ENCODE measurements at places on chromosomes 3 and 15.

DNA sequence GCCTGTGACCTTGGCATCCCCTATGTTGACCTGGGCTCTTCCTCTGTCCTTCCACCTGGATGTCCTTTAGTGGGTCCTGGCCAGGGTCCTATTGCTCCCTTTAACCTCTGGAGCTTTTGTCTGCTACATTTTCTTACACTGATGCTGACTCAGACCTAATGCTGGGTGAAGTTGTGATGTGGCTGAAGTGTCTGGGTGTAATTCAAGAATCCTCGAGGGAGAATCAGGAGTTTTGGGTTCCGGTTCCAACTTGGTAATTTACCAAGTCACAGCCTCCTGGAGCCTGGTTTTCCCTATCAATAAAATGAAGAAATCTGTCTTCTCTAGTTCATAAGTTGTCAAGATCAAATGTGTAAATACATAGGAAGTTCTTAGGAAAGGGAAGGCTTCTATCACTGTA is 25.6 kb downstream of the CEP19 start:
- no peak for DNase-seq

- DNase-seq: no peak
Measured at GRCh38 chr15:35696767-35697231, 150.8 kb upstream of the DPH6 start.

GRCh38 chr3:50657816-50658215 is 16.9 kb upstream of the DOCK3 start:
- no peak for DNase-seq

- DNase-seq: no peak
Measured at GRCh38 chr3:132787616-132788300, 65.5 kb upstream of the NPHP3 start.

GRCh38 chr15:67549736-67550135 is 7.2 kb downstream of the MAP2K5 start:
- DNase-seq: no peak

DNA sequence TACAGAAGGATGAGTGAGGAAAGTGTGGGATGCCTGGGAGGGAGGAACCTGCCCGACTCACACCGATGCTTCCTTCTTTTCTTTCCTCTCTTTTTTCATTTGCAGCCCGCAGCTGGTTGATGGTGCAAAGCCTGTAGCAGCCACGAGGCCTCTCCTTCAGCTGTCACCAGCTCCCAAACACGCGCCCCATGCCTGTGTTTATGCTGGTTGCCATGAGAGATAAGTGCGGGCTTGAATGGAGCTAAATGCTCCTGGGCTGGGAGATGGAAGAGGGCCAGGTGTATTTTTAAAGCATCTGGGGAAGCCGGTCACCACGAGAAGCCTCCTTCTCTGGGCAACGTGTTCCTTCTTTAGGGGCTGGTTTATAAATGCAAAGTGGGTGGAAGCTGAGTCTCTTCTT is 9.3 kb downstream of the COLQ start:
- no peak for DNase-seq

- no peak for DNase-seq
Measured at GRCh38 chr3:23734481-23734880, 71.3 kb upstream of the UBE2E1 start.

DNA sequence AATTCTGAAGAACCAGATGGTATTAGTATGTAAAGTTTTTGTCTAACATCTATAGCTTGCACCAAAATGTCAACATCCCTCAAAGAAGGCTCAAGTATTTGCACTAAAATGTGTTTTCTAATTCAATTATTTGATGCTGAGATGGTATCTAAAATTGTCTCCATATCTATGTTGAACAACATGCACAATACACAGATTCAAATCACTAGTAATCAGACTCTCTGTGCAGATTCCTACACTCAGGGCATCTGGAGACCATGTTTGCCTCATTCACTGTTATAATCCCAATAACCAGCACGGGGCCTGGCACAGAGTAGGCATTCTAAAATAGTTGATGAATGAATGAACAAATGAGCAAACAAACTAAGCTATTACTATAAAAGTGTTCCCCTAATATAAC is 2.6 kb downstream of the FILIP1L start:
- no peak for DNase-seq

DNA sequence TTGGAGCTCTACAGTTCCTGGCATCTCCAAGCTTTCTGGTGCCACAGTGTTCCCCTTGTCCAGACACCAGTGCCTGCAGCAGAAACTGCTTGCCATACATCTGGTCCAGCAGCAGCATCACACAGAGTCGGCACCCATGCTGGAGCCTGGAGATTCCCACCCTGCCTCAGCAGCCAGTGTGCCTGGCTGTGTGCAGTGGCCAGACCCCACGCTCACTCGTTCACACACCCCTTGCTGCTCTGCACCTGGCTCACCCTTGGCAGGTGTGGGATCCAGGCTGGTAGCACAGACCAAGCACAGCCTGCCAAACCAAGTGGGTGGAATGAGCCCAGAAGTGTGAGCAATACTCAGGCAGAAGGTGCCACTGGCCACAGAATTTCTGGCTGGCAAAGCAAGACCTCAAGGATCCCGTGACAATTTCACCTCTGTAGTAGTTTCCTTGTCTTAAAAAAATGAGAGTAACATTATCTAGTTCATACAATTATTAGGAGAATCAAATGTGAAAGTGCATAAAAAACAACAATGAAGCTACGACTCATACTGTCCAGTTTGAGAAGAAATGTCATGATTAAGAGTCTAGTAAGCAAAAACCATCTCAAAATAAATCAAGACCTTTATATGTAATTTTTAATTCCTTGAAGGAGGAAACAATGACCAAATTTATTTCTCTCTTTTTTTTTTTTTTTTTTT is 22.9 kb upstream of the ZBED2 start:
- DNase-seq: no peak

- DNase-seq: no peak
Measured at GRCh38 chr15:72907733-72908132, 124.2 kb upstream of the ADPGK start.

DNA sequence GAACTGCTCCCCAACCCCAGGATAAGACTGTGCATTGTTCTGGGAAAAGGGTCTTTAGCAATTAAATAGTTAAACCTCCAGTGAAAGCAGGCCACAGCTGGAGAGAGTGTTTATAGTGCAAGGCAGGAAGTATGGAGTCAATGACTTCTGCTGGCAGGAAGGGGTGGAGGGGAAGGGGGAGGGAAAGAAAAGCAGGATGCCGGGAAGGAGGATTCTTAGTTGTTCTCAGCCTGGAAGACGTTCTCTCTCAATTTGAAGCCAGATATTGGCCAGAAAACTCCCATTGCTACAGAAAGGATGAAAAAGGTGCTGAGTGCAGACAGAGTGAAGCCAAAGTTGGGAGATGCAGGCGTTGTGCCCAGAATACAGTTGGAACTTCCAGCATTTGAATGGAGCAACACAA is 35.7 kb upstream of the ACTL6A start:
- DNase-seq: no peak

GRCh38 chr15:29182590-29182989 is 87.0 kb downstream of the NSMCE3 start:
- DNase-seq: no peak

DNA sequence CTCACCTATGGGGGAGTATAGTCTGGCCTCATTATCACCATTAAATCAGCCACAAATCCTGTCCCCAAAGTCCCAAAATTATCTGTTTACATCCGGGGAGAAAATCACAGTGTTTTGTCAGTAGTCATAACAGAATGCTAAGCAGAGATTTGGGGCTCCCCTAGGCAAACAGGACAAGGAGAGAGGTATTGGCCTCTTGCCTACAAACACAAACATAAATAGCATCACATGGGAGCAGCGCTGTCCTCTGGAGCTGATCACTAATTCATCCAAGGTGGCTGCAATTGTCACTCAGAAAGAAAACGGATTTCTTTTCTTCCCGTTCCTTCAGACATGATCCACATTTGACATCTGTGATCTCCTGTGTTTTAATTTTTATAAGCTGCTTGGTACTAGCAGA is 1028.1 kb downstream of the NTRK3 start:
- no peak for DNase-seq

DNA sequence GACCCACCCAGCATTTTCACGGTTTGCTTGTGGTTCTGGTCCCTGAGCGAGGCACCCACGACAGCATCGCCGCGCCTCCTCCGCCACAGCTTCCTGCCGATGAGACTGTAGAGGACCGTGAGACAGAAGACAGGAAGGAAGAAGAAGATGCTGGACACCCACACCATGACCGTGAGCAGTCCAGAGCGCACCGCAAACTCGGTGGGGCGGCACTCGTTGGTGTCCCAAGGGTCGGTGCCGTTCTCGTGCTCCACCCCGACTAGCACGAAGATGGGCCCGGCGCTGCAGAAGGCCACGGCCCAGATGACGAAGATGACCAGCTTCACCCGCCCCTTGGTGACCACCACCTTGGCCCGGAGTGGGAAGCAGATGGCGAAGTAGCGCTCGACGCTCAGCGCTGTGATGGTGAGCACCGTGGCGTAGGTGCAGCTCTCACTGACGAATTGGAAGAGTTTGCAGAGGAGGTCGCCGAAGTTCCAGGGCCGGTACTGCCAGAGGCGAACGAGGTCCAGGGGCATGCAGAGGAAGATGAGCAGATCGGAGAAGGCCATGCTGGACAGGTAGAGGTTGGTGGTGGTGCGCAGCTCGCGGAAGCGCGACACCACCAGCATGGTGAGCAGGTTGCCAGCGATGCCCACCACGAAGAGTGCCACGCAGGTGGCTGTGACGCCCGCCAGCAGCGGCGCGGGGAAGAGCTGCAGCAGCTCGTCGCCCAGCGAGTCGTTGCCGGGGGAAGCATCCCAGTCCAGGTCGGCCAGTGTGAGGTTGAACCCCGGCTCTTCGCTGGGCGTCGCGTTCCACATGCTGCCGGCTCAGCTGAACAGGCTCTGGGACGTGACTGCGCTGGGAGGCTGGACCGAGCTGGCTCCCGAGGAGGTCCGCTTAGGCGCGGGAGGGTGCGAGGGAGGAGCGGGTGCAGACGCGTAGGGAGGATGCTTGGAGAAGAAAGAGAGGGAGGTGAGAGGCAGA is at the start of gene GHSR:
Gene GHSR (minus strand): TSS at position 846 of the 969 bp plus-strand sequence. CDS start 43 bp downstream, at position 803.
- DNase-seq: peak; percentile 5

DNA sequence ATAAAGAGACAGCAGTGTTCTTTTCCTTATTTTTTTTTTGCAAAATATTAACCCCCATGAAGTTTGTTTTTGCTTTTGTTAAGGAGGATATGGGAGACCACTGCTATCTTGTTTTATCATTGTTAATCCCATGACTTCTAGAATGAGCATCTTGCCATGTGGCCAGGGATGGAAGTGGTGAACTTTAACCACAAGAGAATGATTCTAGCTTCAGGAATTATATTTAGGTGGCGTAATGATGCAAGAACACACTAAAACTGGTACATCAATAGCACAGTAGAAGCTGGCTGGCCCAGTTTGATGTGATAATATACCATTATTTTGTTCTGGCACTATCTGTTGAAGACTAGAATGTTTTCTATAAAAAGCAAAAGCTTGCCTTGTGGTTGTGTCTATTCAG is 720.9 kb downstream of the GRM7 start:
- DNase-seq: no peak

DNA sequence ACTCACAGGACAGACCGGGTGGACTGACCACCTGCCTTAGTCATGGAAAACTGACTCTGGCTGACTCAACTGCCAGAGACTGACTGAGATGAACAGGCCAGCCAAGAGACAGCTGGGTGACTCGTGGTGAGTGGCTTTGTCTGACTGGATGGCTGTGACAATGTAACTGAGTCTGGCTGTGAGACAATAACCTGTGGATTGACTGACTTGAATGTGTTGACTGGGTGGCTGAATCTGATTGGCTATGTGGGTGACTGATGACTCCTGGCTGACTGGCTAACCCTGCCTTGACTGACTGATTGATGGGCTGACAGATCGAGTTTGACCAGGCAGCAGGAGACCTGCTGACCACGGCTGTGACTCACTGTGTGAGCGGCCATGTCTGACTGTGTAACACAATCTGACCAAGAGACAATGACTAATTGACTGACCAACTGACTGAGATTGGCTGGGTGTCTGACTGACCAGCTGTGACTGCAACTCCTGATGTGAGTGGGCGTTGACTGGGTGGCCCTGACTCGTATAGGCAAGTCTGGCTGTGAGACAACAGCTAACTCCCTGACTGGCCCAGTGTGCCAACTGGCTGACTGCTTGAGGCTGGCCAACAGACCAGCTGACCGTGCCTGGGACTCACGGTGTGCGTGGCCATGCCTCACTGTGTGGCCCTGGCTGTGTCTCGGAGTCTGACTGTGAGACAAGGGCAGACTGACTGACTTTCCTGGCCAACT is 509.1 kb downstream of the SHQ1 start:
- DNase-seq: no peak

- DNase-seq: no peak
Measured at GRCh38 chr3:20072422-20072821, 32.2 kb downstream of the KAT2B start.

GRCh38 chr15:22961762-22962161 is 18.4 kb downstream of the CYFIP1 start:
- no peak for DNase-seq

DNA sequence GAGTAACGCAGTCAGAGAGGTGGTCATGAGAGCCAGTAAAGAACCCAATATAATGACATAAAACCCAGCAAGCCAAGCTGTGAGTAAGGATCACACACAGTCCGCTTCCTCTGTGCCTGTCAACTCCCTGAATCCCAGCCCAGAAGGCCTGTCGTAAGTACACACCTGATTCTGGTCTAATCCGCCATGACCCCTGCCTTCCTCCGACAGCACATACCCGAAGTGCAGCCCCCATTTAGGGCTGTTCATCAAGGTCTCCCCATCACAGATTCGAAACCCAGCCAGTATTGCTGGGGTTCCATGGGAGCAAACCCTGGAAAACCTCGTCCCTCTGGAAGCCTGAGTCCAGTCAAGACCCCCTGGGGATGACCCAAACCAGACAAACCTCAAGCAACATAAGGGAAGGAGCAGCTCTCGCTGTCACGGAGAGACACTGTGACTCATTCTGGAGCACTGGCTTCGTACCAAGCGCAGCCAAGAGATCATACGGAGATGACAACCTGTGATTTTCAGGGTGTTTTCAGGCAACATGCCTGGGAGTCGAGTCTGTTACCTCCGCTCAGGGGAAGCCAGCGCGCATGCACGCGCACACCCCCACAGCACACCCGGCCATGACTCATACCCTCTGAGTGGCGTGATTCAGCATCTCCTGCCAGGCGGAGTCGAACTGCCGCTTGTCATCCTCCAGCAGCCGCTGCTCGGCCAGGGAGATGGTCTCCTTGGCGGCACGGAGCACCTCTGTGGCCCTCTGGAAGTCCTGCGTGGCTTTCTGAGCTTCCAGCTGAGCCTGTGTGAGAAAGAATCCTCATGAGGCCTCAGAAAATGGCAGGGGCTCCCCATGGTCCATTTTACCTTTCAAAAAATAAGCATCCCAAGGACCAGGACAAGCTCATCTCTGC is 63.0 kb downstream of the SH3BP5 start:
- peak; percentile 91 for DNase-seq

Measured in CD4-positive, alpha-beta T cell treated with Interleukin-6 at 100 ng/mL for 8 hours (primary cell).